Ecto neural progenitor cell (in vitro differentiated cells): ENCODE measurements at places on chromosomes 5 and 9.

DNA sequence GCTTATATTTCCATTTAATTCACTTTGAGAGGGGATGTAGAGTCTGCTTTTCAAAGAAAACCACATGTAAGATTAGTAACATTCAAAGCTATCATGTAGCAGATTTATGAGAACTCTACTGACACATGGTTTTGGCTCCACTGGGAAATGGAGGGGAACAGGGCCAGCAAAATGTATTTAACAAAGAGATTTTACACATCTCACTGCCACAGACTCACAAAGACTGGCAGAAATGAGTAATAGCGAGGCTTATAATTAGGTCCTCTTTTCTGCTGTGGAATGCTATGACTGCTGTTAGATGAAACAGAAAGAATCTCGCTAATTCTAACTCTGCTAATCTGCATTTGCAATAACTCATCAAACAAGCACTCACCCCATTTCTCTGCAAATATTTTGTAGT is 4.5 kb downstream of the DAP start:
- DNase-seq = no peak

DNA sequence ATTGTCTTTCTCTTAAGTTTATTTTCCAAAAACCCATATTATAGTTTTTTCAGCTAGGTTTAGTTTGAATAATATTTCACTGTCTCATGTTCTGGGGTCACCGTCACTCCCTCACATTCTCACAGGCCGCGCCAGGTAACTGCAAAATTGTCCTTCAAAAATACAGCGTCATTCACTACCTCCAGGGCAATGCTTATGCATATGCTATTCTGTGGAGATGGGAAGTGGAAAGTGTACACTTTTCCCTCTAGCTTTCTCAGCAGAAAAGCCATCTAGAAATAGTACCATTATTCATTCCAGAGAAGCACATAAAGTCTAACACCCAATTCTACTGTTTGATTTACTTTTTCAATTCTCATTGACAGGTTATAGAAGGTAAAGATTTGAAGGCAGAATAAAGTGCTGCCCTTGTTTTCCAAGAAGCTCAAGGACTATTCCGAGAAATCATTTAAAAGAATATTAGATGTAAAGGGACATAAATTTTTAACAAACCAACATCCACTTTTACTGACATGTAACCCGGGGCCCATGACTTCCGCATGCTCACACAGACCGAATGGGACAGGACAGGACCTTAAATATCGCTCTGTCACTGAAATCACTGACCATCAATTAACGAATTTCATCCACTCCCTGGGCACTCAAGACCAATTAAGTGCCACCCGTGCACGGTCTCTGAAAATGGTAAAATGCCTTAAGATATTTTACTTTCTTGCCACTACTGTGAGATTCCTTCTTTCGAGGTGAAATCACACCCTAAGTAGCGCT is 720 bp downstream of the NUDT12 start:
- no peak for DNase-seq

DNA sequence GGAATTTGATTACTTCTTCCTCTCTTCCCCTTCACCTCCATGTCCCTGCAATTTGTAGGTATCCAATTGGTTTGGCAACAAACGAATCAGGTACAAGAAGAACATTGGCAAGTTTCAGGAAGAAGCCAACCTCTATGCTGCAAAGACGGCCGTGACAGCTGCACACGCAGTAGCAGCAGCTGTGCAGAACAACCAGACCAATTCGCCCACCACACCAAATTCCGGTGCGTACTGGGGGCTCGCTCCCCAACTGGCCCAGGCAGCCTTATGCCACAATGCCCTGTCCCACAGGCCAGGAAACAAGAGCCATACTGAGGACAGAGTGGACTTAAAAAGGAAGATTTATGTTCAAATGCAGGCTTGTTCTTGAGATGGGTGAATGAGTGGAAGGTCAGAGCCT is 213.5 kb downstream of the PBX3 start:
- DNase-seq = no peak

DNA sequence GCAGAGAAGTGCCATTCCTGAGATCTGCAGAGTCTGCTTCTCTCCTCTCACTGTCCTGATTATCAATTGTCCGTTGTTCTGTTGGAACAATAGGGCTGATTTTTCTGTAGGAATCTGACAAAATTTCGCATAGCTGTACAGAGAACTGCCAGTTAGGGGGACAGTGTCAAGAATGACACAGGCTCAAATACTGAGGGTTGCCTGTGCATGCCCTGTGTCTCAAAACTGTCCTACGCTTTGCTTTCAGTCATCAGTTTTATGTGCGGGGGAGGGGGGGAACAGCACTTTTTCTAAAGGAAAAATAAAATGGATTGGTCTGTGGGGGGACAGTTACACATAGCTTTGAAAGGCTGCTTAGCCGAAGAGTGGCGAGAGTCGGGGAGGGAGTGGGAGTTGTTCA is 248.6 kb downstream of the PDZD2 start:
- no peak for DNase-seq

DNA sequence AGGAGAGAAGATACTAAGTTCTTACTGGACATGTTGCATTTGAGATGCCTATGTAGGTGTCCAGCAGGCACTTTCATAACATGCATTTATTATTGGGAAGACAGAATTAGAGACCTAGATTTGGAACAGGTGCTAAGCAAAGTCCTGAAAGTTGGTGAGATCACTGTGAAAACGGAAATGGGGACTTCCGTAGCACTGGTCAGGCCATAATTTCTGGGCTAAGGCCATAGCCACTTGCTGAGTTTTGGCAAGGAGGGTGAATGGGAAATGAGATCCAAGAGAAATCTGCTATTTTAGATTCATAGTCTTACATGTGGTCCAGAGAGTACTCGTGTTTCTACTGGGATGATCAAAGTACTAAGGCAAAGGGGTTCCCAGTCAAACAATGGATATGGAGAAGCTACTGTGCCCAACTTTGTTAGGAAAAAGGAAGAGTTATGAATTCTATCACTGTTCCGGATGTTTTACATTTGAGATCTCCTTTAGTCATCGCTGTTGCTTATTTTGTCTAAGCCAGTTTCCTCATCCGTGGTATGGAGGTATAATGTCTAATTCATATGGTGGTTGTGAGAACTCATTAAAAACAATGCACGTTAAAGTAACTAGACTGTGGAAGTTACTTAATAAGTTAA is 33.4 kb downstream of the TEK start:
- DNase-seq = no peak

DNA sequence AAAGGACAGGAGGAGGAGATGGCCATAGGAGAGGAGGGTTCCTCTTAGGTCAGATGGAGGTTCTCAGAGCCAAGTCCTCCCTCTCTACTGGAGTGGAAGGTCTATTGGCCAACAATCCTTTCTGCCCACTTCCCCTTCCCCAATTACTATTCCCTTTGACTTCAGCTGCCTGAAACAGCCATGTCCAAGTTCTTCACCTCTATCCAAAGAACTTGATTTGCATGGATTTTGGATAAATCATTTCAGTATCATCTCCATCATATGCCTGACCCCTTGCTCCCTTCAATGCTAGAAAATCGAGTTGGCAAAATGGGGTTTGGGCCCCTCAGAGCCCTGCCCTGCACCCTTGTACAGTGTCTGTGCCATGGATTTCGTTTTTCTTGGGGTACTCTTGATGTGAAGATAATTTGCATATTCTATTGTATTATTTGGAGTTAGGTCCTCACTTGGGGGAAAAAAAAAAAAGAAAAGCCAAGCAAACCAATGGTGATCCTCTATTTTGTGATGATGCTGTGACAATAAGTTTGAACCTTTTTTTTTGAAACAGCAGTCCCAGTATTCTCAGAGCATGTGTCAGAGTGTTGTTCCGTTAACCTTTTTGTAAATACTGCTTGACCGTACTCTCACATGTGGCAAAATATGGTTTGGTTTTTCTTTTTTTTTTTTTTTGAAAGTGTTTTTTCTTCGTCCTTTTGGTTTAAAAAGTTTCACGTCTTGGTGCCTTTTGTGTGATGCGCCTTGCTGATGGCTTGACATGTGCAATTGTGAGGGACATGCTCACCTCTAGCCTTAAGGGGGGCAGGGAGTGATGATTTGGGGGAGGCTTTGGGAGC is 3.1 kb downstream of the EGR1 start:
- no peak for DNase-seq

DNA sequence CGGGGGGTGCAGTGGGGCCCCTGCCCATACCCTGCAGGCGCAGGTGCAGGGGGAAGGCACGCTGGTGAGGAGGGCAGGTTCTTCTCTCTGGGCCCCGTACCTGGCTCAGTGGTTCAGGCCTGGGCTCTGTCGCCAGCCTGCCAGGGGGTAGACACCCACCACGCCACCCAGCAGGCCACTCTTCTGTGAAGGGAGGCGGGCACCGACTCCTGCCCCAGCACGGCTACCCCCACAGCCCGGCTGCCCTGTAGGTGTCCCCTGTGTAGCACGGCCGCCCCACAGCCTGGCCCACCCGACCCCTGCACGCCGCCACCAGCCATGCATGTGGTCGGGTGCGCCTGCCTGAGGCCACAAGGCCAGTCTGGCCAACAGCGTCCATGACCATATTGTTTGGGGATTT is 1.7 kb downstream of the LCN6 start:
- DNase-seq = no peak
